ENCODE measurements at places on chromosomes 12 and 14.

GRCh38 chr12:18643681-18644080 lies 94.1 kb downstream of the PLCZ1 start:
- DNase-seq: no peak

DNA sequence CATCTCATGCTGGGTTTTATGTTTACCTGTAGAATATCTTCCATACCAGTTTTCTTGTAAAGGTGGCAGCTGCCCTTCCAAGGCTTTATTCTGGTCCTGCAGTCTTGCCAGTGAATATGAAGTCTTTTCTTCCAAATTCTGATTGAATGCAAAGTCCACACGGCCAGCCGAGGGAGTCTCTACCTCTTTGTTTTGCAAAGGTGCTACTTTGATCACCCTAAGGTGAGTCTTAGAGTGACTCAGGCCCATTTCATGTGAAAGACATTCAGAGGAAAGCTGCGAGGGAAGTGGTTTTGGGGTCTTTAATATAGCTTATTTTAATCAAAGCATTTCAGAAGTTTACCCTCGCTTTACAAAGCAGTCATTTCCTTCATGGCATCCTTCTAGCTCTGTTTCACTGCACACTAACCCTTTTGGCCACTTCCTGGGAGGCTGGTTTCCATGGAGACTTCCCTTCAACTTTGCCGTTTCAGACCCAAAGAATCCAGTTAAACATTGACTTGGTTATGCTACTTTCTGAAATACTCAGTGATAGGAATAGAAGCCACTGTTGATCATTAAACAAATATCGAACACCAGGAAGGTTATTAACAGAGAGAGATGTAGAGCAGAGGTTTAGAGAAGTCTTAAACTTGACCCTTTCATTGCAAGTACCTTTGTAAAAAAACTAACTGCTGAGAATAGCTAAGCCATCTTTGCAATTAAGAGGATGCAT lies at the start of gene CCDC198:
Gene CCDC198 (minus strand): TSS at position 391 of the 715 bp plus-strand sequence. CDS start 142 bp downstream, at position 249.
- DNase-seq: no peak

DNA sequence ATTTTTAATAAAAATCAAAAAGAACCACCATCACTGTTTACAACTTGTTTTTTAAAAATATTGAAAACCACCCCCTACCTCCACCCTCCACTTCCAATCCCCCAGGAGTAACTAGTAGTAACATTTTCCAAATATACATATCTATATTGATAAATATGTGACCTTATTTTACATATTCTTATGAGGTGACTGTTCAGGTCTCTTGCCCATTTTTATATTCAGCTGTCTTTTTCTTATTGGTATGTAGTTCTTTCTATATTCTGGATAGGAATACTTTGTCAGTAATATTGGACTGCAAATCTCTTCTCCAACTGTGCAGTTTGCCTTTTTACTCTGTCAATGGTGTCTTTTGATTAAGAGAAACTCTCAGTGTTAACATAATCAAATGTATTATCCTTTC lies 59.0 kb upstream of the EIF5 start:
- DNase-seq: no peak

DNA sequence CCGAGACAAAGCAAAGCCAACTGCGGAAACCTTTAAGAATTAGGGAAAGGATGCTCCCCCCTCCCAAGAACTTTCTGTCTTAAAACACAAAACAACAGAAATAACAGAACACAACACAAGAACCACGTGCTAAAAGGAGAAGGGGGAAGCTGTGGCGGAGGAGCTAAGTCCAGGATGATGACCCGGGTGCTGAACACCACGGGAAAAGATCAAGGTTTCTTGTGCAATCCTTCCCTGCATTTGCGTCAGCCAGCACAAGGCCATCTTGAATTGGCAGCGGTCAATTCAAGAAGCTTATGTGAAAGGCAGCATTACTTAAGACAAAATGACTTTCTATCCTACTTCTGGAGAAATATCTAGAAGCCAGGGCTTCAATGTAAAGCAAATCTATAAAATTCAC lies 11.0 kb upstream of the CREBL2 start:
- DNase-seq: no peak

GRCh38 chr12:40668099-40668529 lies 24.1 kb upstream of the CNTN1 start:
- DNase-seq: peak; percentile 19

- DNase-seq: peak; percentile 34
Observed at GRCh38 chr14:50061664-50062437, 54.5 kb downstream of the VCPKMT start.

DNA sequence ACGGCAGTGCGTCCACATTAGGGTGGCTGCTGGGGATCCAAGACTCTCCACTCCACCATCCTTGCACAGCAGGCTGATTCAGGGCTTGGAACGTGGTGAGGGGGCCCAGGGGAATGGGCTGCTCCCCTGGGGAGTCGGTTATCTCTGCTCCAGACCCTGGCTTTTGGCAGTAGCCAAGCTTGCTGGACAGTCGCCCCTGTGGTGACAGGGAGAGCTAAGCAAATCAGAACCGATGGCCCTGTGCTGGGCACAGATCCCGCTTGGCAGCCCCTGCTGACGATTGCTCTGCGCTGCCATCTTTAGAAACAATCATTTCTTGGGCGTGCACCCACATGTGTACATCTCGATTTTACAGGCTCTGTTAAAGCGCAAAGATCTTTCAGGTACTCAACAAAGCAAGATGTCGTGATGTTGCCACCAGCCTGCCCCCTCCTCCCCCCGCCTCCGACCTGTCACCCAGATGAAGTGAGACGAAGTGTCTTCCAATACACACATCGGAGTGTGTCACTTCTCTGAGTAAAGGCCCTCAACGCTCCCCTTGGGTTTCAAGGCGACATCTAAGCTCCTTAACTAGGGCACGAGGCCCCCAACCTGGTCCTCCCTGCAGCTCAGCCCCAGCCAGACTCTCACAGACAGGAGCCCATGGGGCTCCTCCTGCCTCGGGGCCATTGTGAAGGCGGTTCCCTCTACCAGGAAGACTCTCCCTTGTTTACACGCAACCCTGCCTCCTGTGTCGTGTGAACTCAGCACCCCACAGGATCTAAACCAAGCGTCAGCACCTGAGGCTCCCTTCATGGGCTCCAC lies 55.6 kb downstream of the PITPNM2 start:
- DNase-seq: no peak

DNA sequence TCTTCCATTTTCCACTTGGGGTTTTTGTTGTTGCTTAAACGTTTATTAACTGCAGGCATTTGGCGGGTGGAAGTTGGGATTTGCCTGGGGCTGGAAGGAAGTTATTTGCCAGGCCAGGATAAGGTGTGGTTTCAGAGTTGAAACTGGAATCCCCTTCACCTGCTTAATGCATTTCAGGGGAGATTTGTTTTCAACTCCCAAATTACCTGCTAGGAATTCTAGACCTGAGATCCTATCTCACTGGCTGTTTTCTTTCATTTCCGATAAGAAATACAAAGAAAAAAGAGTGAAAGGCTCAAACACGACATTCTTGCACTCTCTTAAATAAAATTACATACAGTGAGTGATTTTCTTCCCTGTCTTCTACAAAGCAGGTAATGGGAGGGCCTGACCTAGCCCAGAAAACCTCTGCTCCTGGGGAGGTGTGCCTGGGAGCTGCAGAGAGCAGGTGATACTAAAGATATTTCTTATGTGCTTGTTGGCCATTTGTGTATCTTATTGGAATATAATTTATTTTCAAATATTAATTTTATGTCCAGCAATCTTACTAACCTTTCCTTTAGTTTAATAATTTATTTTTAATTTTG lies 278.2 kb downstream of the ZFP36L1 start:
- DNase-seq: no peak

- DNase-seq: no peak
Observed at GRCh38 chr14:37620856-37621255, 25.4 kb downstream of the TTC6 start.

DNA sequence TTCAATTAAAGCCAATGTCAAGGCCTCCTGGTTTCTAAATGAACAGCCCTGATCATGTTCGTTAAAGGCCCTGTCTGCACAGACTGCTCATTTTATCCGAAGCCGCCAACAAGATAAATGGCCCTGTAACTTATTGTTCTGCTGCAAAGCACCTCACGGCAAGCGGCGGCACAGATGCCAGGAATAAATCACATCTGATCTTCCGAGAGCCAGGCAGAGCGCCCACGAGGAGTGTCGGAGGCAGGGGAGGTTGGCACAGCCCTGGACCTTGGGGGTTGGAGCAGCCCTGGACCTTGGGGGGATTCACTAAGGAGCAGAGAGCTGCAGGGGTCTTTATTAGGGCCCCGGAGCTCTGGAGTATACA lies 110.5 kb downstream of the SCARB1 start:
- DNase-seq: no peak

DNA sequence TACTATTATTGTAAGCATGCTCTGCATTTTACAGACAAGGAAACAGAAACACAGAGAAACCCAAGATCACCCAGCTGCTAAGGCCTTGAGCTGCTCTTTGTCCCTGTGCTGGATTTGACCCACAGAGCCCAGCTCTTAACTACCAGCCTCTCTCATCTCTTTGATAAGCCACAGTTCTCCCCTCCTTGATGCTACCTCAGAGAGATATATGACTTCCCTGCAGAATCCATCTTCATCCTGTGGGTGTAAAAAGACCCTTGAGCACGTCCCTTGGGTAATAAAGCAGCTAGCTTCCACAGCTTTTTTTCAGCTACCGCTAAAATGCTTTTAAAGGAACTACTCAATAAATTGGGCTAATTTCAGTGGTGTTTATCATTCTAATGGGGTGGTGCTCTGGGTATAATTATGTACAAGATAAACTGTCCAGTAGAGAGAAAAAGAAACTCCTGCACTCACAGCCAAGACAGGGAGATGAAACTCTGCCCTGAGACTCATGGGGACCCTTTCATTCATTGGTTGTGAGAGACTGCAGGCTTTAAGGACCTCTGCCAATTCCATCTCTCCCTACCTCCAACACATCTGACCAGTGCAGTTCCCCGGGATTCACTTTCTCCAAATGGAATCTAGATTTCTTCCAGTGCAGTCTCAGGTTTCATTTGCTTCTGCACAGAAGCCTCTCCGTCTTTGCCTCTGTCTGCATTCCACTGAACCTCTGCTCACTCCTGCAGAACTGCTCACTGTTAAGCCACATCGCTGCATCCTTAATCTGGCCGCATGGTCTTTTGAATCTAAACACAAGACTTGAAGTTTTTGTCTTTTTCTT lies 24.7 kb upstream of the NTF3 start:
- DNase-seq: no peak

GRCh38 chr12:118190266-118190665 lies 54.3 kb downstream of the PEBP1 start:
- DNase-seq: no peak

- DNase-seq: no peak
Observed at GRCh38 chr14:68148276-68148675, 328.7 kb downstream of the RAD51B start.

GRCh38 chr12:40569626-40570179 lies 122.5 kb upstream of the CNTN1 start:
- no peak for DNase-seq

DNA sequence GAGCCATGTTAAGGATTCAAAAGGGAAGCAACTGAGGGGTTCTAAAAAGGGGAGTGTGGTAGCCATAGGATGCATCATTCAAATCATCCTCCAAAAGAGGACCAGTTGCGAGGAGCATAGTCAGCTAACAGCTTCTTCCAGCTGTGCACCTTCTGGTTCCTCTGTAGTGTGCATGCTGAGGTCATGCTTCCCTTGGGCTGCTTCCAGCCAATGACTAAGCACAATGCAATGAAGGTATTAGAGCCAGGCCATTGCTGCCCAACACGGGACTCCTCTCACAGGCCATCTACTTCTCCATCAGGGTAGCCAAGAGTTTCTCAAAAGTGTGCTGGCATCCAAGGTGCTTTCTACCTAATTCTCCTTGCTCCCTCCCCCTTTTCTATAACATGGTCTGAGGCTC lies 69.2 kb upstream of the ARID2 start:
- no peak for DNase-seq

GRCh38 chr12:51683763-51684357 lies 92.8 kb downstream of the SCN8A start:
- no peak for DNase-seq

- DNase-seq: no peak
Observed at GRCh38 chr14:61517911-61518384, 177.4 kb upstream of the HIF1A start.

DNA sequence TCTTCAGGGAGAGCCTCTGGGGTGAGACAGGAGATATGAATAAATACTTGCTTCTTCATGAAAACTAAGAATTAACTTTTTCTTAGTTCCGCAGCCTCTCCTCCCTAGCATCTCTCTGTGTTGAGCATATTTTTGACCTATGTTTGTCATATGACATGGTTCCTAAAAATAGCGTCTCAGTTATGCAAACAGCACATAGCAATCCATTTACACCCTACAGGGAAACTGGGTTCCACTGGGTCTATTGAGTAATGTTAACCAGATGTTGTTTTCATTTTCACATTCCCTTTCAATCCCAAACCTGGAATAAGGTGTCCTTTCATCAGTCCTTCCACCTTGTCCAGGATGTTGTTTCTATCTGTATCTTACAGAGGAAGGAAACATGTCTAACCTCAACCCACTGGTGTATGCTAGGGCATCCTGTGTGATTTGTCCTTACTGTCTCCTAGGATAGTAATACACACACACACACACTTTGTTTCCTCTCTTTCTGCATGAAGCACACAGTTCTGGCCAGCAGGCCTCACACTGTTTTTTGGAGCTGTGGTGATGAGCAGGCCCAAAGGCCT lies 1543.5 kb downstream of the AACS start:
- DNase-seq: no peak

DNA sequence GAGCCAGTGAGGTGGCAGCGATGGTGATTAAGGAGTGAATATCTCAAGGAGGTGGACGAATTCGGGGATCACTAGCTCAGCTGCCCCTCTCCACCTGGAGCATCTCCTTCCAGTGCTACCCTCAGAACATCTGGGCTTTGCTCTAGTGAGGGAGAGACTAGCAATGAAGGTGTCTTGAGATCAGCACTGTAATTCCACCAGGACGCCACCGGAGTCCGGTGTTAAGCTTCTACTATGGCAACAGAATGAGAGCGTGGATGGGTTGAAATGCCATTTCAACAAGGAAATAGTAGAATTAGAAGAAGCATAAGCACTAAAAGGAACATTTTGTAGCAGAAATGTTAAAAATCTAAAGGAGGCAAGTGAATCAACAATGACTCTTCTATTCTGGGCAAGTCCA lies 61.1 kb downstream of the NTF3 start:
- no peak for DNase-seq

DNA sequence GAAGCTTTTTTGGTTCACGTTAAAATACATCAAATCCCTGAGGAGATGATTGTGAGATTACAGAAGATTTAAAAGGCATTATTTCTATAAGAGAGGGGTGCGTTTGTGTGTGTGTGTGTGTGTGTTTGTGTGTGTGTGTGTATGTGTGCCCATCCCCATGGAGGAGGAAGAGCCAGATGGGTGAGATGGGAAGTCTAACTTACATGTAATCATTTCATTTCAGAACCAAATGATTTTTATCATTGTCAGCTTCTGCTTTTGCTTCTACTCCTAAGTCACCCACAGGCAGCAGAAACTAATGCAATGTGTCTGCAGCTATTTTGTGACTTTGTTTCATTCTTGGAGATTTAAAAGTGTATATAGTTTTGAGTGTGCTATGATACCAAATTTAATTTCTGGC lies 68.7 kb downstream of the SLC4A8 start:
- DNase-seq: no peak

DNA sequence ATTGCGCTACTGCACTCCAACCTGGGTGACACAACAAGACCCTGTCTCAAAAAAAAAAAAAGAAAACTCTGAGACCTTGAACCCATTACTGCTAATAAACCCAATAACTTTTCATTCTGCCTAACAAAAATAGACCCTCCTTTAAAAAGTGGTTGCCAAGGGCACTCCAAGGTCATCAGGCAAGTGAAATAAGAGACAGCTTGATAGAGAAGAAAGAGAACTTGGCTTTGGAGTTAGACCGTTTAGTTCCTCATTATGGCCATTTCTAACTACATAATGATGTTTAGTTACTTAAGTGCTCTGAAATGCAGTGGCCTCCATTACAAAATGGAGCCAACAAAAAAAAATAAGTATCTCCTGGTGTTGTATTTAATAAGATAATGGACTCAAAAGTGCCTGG lies 55.9 kb downstream of the PHLDA1 start:
- no peak for DNase-seq
